Esophagus muscularis mucosa (tissue), 4 donors: ENCODE measurements at places on chromosomes 6 and 20. TPM values are rescaled to one million over a fixed set of nuclear protein-coding genes. Genes with fewer than 3 reads are reported as not detected.

SPATS1 gene
- not detected for total RNA-seq

TRERF1 gene
- total RNA-seq = 5.8 TPM

TREML2 gene
- total RNA-seq = not detected

ADAT2 gene
- 2.4 TPM for total RNA-seq

KCNQ2 gene
- total RNA-seq = 1.6 TPM

KHDC1L gene
- not detected for total RNA-seq

PSORS1C1 gene
- 0.34 TPM for total RNA-seq

RNF182 gene
- total RNA-seq = not detected

RIPOR2 gene
- total RNA-seq = 2.6 TPM

OPRM1 gene
- 0.66 TPM for total RNA-seq

BCAS4 gene
- total RNA-seq = 4.8 TPM

TFAP2C gene
- 1.9 TPM for total RNA-seq

DUSP15 gene
- 3.3 TPM for total RNA-seq

TRIM40 gene
- total RNA-seq = not detected

IP6K3 gene
- total RNA-seq = 2.8 TPM

NEURL2 gene
- 12.9 TPM for total RNA-seq

EPHA7 gene
- total RNA-seq = 262 TPM

CCN6 gene
- not detected for total RNA-seq

TRAPPC3L gene
- 0.42 TPM for total RNA-seq
